PC-3 (cell line): ENCODE measurements at places on chromosomes 5 and 9. TPM values are rescaled to one million over a fixed set of nuclear protein-coding genes. Genes with fewer than 3 reads are reported as not detected.

DNA sequence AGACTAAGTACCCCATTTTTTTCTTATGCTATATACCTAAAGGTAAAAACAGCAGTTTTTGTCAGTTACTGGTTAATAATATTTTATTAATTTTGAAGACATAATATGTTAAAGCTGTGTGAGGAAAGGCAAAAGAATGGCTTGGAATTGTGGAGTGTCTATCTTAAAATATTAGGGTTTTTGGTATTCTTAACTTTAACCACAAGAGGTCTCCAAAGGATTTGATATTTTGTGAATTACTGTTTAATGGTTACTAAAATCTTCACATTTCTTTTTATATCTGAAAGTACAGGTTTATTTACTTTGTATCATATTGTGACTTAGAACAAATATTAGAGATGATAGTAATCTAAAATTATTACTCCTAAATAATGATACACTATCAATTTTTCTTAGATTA is 32.0 kb upstream of the DHFR start:
- DNase-seq: peak; percentile 40

- DNase-seq: peak; percentile 72
Measured at GRCh38 chr5:168592014-168592368, 12.8 kb upstream of the PANK3 start.

DNA sequence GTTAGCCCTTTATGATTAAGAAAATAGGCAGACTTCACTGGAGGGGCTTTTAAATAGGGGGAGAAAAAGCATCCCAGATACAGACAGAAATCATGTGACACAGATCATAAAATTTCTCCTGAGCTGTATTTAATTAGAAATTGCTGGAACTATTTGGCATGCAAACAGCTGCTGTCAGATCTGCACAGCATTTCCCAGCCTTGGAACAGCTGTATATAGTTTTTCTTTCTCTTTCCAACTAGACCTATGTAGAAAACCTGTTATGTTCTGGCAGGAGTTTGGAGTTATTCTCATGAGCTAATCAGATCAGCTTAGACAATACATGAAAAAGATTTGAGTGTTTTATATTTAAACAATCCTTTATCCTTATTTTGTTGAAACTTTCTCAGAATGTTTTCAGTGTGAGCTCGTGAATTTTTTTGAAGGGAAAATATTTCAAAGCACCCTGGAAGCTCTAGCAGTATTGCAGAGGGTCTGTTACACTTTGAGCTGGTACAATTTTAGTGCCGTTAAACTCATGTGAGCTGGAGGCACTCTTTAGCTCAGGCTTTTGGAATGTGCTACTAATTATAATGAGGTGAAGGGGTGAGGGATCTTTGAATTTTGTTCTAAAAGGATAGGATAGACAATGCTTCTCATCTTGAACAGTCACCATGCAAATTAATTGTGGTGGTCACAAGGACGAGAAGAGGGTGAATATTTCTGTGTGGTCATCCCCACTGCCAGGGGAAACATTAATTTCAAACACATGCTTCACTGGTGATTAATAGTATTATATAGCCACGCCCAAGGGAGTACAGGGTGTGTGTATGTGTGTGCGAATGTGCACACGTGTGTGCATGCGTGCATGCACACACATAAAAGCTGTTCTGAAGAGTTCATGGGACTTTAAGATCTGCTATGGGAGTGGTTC is 239.4 kb upstream of the FBXL7 start:
- DNase-seq: no peak

DNA sequence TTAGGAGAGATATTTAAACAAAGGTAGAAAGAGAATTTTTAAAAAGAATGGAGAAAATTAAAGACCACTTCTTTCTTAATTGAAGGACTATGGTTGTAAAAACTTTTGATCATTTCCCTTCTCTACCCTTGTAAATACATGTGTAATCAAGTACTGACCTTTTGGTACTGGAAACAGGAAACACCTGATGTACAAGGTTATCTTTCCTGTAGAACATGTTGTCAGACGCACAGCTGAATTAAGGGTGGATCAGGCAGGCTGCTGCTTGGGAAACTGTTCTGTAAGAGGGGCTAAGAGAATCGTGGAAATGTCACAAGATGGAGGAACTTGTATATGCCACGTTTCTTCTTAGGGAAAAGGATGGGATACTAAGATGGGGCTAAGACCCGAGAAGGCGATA is 341.6 kb downstream of the ZNF608 start:
- DNase-seq: no peak

GRCh38 chr5:15420201-15420600 is 79.8 kb upstream of the FBXL7 start:
- DNase-seq: no peak

- DNase-seq: no peak
Measured at GRCh38 chr5:126857472-126858410, 80.8 kb downstream of the LMNB1 start.

GRCh38 chr5:73459366-73459765 is 10.8 kb upstream of the FOXD1 start:
- no peak for DNase-seq

DNA sequence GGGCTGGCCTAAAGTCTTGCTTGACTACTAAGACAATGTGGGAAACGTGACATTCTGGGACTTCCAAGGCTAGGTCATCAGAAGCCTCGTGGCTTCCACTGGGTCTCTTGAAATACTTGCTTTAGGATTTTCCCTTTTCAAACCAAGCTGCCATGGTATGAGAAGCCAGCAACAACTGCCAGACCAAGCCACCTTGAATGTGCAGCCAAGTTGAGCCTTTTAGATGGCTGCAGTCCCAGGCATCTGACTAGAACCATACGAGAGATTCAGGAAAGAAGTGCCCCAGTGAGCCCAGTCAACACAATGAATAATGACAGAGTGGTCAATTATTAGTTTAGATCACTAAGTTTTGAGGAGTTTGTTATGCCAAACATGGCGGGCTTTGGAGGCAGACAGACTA is 143.3 kb downstream of the SLF1 start:
- no peak for DNase-seq

DNA sequence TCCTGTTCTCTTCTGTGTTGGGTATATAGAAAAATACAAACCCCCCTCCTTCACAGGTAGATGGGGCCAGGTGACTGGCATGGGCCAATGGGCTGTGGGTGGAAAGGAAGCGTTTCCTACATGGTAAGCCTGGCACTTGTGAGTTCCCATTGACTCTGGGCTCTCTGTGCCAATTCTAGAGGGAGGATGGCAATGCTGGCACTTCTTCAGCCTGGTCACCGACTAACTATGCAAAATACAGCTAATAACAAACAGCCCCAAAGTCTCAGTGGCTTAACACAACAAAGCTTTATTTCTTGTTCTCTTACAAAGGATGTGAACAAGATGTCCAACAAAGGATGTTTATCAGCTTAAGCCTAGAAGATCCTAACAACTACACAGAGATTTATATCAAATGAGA is 258.1 kb downstream of the SYK start:
- DNase-seq: peak; percentile 47

DNA sequence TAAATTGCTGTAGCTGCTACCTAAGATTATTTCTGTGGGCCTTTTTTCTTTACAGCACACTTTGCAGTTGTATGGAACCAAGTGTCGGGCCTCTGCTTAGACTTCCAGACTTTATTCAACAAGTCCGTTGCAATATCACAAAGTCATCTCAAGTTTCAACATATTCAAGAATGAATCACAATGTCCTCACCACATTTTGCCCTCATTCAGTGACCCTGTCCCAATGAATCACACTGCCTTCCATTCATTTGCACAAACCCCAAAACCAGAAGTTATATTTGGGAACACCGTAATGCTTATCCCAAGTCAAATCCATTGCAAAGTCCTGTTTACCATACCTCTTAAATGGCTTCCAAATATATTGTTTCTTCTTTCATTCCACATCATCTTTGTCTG is 439.6 kb downstream of the CSNK1G3 start:
- DNase-seq: peak; percentile 86

- no peak for DNase-seq
Measured at GRCh38 chr9:126371007-126371870, 44.6 kb downstream of the MVB12B start.

- no peak for DNase-seq
Measured at GRCh38 chr5:92179651-92180050, 796.5 kb upstream of the ARRDC3 start.

GRCh38 chr9:78314953-78315870 is 18.3 kb downstream of the PSAT1 start:
- no peak for DNase-seq

- no peak for DNase-seq
Measured at GRCh38 chr5:82150559-82150958, 127.6 kb downstream of the RPS23 start.

- peak; percentile 86 for DNase-seq
Measured at GRCh38 chr5:135493406-135494180, 41.4 kb upstream of the TIFAB start.

Gene LCN9
- not detected in 2 replicates for total RNA-seq

Gene CREBRF
- total RNA-seq: 2.0 and 4.9 TPM in 2 replicates

Gene LRRC19
- total RNA-seq: not detected in 2 replicates

Gene SV2C
- total RNA-seq: not detected in 2 replicates

Gene NAA35
- 12.2 and 14.6 TPM in 2 replicates for total RNA-seq

Gene GBGT1
- not detected in 2 replicates for total RNA-seq

Gene PCDHB10
- total RNA-seq: 0.33 and 0.35 TPM in 2 replicates

Gene OR2K2
- total RNA-seq: 0.26 TPM in 1 of 2 replicates, not detected in the other

Gene IFNA21
- not detected in 2 replicates for total RNA-seq

Gene IL33
- 1.6 and 2.7 TPM in 2 replicates for total RNA-seq

Gene SLC4A9
- total RNA-seq: 0.29 TPM in 1 of 2 replicates, not detected in the other
